ENCODE measurements at places on chromosomes 2 and 18.

DNA sequence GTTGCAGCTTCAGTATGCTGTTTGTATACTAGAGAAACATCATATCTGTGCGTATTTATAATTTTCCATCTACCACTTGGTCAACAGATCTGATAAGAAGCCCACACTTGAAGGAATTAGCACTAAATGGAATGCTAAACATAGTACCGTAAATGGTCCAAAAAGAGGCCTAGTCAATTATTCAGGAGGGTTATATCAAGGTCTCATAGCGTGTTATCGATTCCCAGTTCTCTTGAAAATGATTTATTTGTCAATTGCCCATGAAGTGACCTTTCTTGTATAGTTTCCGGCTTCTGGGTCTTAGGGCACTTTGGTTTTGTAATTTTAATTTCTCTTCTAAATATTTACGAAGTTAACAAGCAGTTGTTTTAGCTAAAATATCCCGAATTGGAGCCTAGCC lies 18.4 kb downstream of the SH3RF3 start:
- DNase-seq = no peak

- DNase-seq = peak; percentile 81
These were observed 138.8 kb downstream of the MCFD2 start for GRCh38 chr2:46776687-46777327.

DNA sequence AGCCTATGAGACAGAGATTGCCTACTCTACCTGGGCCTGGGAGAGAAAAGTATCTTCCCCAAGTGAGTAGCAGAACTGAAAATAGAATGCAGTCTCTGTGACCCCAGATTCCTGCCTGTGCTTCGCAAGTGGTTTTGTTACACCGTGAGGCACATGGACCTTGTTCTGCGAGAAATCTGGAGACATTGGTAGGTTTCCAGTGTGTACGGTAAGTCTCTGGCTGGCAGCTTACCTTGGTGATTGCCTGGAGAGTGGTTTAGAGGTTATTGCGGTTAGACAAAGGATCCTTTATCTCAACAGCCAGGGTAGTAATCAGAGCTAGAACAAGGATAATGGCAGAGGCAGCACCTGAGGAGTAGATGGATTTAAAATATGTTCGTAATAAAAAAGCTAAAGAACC lies 606.0 kb upstream of the GCFC2 start:
- no peak for DNase-seq

DNA sequence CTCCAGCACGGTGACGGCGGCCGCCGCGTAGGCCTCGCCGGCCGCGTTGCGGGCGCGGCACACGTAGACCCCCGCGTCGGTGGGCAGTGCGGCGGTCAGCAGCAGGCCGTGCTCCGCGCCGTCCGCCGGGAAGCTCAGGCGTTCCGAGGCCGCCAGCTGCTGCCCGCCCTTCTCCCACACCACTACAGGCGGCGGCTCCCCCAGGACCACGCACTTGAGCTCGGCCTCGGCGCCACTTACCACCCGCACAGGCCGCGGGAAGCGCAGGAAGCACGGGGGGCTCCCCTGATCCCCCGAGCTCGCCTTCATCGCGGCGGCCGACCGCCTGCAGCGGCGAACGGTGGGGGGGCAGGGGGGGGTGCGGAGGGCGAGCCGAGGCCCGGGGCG lies 422 bp downstream of the OBSL1 start:
- peak; percentile 32 for DNase-seq

DNA sequence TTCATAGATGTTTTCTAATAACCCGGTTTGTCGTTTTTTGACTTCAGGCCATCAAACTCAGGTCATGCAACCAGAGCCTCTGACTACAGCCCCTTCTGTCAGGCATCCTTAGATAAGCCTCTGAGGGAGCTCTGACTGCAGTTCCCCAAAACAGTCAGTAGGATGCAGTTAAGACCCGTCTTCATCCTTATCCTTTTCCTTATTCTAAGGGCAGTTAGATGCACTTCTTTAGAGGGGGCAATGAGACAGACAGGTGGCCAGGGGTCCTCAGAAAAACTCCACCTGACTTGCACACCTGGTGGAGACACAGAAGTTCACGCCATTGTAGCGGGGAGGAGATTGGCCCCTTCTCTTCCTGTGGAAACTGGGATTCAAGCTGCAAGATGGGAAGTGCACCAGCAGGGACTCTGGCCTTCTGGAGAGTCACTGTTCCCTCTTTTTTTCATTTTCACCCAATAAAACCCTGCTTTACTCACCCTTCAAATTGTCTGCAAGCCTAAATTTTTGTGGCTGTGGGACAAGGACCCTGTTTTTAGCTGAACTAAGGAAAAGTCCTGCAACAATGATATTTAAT lies 104.8 kb upstream of the TFPI start:
- peak; percentile 44 for DNase-seq

- DNase-seq = no peak
These were observed 2.5 kb downstream of the ASXL3 start for GRCh38 chr18:33580546-33580945.

- no peak for DNase-seq
These were observed 260.4 kb upstream of the SP5 start for GRCh38 chr2:170454471-170455372.

GRCh38 chr2:232794981-232795380 lies 18.6 kb upstream of the KCNJ13 start:
- no peak for DNase-seq

GRCh38 chr18:74040008-74040407 lies 107.6 kb downstream of the FBXO15 start:
- DNase-seq = no peak

- DNase-seq = no peak
These were observed 83.6 kb downstream of the CCDC138 start for GRCh38 chr2:108870069-108870644.

GRCh38 chr2:112339986-112340385 lies 64.6 kb downstream of the ZC3H6 start:
- no peak for DNase-seq

DNA sequence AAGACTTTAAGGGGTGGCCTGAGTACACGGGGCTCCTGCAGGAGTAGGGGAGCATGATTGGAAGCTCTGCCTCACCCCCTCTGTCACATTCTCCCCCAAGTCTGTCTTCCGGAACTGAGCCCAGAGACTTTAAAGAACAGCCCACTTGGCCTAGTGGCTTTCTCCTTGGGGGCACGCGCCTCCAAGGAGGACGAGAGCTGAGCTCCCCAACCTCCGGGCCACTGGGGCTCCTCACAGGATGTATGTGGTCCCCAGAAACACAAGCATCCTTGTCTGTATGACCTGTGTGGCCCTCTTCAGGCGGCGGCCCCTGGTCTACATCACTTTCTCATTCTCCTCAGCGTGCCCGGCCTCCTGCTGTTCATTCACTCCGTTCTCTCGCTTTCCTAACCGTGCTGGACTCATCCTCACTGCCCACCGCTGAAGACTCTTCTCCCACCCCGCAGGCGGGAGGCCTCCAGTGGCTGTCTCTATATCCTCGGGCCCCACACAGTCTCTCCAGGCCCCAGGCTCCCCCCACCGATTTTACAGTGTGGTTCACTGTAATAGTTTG lies 23.7 kb downstream of the KCNF1 start:
- no peak for DNase-seq

DNA sequence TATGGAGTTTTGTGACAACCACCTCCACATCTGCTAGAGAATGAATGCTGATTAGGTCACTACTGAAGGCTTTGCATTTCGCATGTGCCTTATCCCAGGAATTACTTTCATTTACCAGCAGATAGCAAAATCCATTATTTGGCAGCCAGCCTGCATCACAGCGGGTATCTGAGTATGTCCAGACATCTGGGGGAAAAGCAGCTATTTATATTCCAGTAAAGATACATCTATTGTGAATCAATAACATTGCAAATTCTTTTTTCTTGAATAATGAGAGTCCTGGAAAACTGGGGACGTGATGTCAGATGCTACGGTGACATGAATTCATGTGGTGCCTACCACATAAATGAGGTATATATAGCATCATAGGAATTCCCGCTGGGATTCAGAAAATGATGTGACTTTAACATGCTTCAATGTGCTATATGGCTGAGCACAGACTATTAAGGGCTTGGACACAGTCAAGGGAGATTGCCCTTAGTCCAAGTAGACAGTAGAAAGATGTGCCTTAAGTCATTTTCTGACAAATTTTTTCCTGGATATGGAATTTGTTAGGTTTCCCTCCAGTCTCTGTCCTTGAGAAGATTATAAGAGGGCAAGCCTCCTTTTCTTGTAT lies 84.2 kb upstream of the CD302 start:
- DNase-seq = no peak

- no peak for DNase-seq
These were observed 171.2 kb upstream of the PIK3C3 start for GRCh38 chr18:41783879-41784278.

- no peak for DNase-seq
These were observed 222.8 kb downstream of the SOX11 start for GRCh38 chr2:5914811-5915611.

DNA sequence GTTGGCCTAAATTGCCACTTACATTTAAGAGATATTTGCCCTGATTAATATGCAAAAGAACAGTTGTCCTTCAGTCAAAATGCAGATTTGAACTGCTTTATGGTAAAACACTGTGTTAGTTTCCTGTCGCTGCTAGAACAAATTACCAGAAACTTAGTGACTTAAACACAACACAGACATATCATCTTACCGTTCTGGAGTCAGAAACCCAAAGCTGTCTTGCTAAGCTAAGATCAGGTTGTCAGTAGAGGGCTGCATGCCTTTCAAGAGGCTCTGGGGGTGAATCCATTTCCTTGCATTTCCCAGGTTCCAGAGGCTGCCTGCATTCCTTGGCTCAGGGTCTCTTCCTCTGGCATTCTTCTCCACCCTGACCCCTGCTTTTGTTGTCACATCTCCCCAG lies 149.5 kb downstream of the FAM161A start:
- DNase-seq = no peak
